H54 (cell line): ENCODE measurements at places on chromosomes 3 and 15.
A peak's percentile ranks its signal among the peaks of the same experiment; 100 is the strongest.

DNA sequence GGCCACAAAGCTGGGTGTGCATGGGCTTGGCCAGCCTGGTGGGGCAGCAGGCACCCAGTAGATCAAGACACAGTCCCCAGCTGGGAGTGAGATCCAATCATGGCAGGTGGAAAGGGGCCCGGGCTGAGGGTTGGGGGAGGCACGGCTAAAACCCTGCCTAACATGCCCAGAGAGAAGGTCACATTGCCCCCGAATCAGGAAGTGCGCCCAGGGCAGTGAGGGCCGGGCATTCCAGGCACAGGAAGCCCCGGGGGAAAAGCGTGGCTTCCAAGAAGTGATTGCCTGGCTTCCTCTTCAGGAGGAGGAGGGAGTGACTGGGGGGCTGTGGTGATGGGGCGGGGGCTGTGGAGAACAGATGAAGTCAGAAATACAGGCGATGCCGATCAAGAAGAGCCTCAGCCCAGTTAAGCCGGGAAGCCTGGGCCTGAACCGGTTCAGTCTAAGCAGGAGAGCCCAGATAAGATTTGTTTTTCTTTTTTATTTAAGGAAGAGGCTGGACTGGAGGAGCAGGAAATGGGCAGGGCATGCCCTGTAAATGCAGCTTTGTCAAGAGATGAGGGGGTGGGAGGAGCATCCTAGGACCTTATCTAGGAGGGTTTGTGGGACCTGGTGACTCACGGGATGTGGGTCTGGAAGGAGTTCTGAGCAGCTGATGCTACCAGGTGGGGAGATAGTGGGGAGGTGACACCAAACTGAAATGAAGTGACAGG, 83.9 kb downstream of the CHSY1 start:
- DNase-seq: peak; percentile 60

GRCh38 chr15:83516935-83517334, 69.8 kb downstream of the SH3GL3 start:
- DNase-seq: peak; percentile 13

- DNase-seq: no peak
Observed at GRCh38 chr15:77819851-77820728, 187.4 kb upstream of the LINGO1 start.

- DNase-seq: no peak
Observed at GRCh38 chr3:142597906-142598305, 1.7 kb downstream of the PLS1 start.

GRCh38 chr3:195524171-195524896, 18.8 kb downstream of the PPP1R2 start:
- DNase-seq: no peak

DNA sequence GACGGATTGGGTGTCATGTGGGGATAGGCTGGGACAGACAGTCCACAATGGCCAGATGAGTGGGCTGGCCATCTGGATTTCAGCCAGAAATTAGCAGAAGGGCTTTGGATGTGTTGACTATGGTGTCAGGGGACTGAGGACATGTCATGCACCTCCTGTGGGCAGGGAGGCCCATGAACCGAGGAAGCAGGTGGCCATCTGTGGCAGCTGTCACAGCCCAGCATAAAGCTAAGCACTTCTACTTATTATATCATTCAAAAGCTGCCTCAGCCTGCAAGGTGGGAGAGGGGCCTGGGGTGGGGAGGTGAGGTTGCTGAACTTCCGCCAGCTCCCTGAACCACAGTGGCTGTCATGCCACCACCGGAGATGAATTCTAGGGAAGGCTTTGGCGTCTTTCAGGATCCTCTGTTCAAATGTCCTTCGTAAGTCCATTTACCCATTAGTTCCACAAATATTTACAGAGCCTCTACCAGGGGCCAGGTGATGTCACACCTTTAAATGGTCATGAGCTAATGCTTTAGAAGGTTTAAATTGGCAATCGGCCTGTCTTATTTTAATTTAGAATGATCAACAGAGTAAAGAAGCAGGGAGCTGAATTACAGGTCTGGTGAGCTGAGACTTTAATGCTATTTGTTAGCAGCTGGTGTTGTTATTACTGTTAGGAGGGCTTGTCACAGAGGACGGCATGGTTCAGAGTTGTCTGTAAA, 23.6 kb upstream of the CAV3 start:
- no peak for DNase-seq

DNA sequence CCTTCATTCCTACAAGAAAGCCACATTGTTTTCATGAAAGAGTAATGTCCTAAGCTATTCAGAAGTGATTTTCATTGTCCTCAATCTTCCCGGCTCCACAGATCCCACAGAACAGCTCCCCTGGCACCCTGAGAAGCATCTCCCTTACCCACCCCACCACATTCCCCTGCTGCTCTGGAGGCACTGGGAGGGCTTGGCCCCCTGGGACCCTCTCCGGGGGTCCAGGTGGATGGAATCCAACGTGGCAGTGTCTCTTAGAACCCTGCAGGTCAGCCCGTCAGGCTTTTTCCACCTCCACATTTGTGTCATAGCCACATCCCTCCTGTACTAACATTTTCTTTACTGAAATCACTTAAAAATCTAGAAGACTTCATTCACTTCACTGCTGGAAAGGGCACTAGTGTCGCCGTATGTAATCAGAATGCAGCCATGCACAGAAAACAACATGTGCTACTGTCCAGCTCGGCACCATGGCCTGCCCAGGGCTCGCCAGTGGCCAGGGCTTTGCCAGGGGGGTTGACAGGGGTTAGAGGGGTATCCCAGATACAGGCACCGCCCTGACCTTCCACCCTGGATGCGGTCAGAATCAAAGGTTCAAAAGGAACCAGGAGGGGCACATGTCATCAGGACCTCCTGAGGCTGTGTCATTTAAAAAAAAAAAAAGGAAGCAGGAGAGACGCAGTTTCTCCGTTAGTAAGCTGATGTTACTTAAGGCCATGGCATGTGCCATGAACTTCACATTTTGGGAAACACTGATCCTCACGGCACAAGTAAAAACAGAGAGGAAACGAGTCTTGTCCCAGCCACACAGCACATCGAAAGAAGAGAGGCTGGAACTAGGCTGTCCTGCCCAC, 106.3 kb downstream of the LSM3 start:
- no peak for DNase-seq

- DNase-seq: peak; percentile 41
Observed at GRCh38 chr3:189267981-189268613, 96.3 kb downstream of the TPRG1 start.

DNA sequence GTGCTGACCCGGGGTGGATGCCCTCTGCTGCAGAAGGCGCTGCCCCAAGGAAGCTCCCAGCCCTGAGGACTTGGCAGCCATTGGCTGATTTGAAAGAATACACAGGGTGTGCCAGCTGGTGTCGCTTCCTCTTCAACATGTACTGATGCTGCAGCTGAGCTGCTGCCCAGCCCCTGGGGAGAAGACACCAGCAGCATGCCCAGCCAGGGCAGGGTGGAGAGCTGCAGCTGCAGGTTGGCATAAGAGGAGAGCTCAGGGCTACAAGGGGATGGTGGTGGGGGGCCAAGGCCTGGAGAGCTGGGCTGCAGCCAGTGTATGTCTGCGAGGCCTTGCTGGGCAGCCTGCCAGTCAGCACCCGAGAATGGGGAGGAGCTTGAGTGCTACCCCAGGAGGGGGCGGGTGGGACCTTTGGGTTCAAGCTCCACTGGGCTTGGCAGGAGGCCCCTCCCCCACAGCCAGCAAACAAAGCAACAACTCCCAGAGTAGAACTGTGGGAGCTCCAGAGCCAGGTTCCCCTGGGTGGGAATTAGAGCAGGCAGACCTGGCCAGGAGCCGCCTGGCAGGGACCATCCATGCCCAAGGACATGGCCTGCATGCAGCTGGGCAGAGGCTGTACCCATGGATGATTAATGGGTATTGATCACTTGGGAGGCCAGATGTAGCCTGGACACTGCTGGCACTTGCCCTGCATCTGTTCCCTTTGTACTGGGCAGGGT, 9.2 kb upstream of the SEMA4B start:
- DNase-seq: no peak

GRCh38 chr3:100695696-100696095, 13.6 kb upstream of the TFG start:
- DNase-seq: no peak

- DNase-seq: no peak
Observed at GRCh38 chr3:69718866-69719586, 20.2 kb upstream of the MITF start.

GRCh38 chr3:143266511-143266910, 146.9 kb downstream of the CHST2 start:
- no peak for DNase-seq

DNA sequence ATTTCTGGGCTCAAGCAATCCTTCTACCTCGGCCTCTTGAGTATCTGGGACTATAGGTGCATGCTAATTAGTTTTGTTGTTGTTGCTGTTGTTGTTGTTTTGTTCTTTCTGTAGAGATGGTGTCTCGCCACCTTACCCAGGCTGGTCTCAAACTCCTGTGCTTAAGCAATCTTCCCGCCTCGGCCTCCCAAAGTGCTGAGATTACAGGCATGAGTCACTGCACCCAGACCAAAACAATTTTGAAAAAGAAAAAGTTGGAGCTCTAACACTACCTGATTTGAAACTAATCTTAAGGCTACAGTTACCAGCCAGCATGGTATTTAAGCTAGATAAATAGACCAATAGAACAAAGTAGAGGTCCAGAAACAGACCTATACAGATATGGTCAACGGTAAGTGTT, 29.8 kb downstream of the KPNA1 start:
- no peak for DNase-seq

- no peak for DNase-seq
Observed at GRCh38 chr3:156493887-156494286, 61.0 kb downstream of the SSR3 start.

DNA sequence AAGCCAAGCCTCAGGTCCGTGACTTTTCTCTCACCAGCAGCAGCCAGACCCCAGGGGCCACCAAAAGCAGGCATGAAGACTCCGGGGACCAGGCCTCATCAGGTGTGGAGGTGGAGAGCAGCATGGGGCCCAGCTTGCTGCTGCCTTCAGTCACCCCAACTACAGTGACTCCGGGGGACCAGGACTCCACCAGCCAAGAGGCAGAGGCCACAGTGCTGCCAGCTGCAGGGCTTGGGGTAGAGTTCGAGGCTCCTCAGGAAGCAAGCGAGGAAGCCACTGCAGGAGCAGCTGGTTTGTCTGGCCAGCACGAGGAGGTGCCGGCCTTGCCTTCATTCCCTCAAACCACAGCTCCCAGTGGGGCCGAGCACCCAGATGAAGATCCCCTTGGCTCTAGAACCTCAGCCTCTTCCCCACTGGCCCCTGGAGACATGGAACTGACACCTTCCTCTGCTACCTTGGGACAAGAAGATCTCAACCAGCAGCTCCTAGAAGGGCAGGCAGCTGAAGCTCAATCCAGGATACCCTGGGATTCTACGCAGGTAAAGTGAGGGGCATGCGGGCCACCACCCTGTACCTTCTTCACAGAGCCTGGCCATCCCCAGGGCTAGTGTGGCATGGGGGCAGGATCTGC, 12.0 kb upstream of the ABTB1 start:
- DNase-seq: no peak
